ENCODE measurements at places on chromosomes 5 and 9.

DNA sequence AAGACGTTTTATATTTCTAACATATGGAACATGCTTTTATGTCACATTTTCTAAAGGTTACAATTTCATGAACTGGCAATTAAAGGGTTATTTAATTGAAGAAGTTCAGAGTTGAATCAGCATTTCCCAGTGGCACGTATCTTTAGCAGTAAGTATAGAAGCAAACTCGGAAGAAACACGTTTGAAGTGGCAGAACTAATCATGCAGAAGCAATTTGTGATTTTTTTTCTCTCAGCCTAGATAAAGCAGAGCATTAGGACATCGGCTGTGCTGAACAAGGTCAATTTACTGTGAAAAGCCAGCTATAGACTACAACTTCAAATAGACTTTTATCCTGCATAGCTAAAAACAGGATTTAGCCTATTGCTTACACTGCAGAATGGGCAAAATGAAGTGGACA is 104.7 kb downstream of the ISL1 start:
- no peak for DNase-seq

DNA sequence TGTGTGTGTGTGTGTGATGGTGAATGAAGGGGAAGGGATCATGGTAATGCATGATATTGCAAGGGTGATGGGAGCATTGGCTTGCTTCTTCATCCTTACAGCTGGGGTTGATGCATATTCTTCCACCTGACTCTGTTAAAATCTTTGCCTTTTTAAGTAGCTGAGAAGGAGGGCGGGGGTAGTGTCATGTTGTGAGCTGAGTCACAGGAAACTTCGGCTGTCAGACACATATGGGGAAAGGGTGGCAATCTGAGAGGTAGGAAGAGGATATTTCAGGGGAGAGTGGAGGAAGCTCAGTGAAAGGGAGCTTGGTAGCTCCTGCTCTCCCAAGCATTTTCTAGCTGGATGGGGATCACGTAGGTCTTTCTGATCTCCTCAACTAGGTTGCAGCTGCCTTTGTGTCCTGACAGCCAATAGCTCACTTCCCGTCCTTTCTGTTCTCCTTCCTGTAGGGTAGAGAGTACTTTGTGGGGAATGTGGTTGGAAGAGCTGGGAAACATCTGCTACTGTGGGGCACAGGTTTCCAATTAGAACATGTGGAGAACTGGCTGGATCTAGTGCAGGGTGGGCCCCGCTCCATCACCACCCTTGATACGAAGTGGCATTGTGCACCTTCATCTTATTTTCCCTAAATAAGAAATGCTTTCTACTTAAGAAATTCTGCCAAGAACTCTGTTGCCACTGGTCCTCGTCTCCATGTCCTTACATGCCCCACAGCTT is 18.1 kb upstream of the CLK4 start:
- DNase-seq: no peak

DNA sequence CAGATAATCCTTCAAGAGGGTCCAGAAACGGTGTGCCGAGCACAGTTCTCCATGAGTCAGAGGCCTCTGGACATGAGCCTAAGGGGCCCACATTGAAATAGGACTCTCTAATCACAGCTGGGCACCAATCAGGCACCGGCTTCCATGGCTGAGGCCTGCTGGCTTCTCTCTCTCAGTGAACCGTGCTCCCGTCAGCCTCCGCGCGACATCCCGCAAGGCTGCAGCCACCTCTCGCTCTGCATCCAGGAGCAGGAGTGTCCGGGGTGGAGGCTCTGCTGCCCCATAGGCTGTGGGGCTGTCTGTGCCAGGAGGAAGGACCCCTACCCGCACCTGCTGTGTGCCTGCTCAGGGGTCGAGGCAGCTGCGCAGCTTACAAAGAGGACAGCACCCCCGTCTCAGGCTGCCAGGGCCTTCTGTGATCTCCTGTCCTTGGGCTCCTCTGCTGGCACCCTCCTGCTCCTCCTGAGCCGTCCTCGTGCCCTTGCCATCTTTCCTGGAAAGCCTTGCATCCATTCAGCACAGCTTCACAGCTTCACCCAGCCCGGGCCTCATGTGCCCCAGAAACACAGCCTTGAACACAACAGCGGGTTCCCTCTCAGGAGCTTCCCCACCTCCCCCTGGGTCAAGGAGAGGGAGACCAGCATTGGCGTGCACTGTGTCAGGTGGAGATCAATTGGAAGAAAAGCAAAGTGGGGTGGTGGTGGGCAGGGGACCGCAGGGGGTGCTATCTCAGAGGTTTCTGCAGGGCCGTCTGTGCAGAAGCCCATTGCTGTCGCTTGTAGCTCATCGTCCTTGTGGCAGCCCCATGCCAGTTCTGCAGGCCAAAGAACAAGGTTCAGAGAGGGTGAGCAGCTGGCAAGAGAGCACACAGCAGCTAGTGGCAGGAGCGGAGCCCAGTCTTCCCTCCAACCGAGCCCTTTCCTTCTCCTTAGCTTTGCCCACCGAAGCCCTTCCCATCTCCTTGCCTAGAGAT is 22.8 kb upstream of the FCN1 start:
- no peak for DNase-seq

- DNase-seq: no peak
Measured at GRCh38 chr5:180669661-180670060, 20.3 kb upstream of the FLT4 start.

GRCh38 chr9:127963359-127964064 is 17.3 kb downstream of the EEIG1 start:
- no peak for DNase-seq

GRCh38 chr5:68304421-68305052 is 89.0 kb downstream of the PIK3R1 start:
- DNase-seq: no peak

DNA sequence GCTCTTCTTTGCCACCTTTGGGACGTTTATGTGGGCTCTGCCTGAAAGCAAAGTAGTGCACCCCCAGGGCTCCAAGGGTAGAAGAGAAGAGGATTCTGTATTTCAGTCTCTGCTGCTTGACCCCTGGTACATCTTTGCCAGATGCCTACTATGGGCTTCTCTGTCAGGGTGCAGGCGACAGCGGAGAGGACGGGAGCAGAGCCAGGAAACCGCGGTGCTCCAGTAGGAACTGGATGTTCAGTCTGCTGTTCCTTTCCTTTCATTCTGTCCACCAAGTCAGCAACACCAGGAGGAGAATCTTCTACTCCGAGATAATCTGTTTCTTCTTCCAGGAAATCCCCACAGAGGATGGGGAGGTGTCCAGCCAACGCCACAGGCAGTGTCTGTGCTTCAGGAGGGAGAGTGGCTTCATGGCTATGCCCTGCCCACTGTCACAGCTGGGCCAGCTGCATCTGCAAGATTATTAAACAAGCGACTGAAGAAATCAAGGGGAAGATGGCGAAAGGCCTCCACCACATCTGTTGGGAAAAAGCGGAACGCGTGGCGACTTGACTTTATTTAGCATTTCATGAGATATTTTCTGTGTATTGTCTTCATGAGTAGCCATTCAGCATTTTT is 398.3 kb downstream of the IRX1 start:
- DNase-seq: no peak

GRCh38 chr5:181191526-181192336 is 13.3 kb downstream of the TRIM7 start:
- peak; percentile 95 for DNase-seq

DNA sequence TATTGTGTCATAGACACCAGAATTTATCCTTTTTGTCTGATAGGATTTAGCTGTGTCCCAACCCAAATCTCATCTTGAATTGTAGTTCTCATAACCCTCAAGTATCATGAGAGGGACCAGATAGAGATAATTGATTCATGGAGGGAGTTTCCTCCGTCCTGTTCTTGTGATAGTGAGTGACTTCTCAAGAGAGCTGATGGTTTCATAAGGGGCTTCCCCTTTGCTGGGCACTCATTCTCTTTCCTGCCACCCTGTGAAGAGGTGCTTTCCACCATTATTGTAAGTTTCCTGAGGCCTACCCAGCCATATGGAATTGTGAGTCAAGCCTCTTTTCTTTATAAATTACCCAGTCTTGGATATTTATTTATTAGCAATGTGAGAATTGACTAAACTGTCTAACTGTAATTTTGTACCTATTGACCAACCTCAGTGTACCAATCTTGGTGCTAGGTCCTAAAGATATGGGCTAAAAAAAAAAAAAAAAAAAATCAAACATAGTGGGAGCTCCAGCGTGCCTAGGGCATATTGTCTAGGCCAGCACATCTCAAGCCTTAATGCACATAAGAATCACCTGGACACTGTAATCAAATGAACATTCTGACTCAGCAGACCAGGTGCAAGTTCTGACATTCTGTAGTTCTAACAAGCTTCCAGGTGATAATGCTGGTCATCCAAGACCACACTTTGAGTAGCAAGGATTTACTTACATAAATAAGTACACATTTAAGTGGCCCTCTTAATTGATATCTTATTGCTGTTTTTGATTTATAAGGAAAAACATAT is 30.5 kb downstream of the ST8SIA4 start:
- DNase-seq: no peak

- DNase-seq: no peak
Measured at GRCh38 chr9:104871961-104872527, 55.9 kb downstream of the ABCA1 start.

GRCh38 chr9:33690143-33690933 is 105.0 kb upstream of the PRSS3 start:
- DNase-seq: no peak

GRCh38 chr9:37915911-37916470 is 12.1 kb upstream of the SLC25A51 start:
- DNase-seq: no peak

GRCh38 chr5:159951387-159951786 is 35.1 kb downstream of the ADRA1B start:
- DNase-seq: no peak

- DNase-seq: no peak
Measured at GRCh38 chr9:131999692-132000551, 79.7 kb downstream of the MED27 start.

GRCh38 chr5:177064500-177065277 is 22.0 kb upstream of the FGFR4 start:
- DNase-seq: no peak

- no peak for DNase-seq
Measured at GRCh38 chr9:126819482-126819881, 14.6 kb downstream of the ZBTB43 start.

- DNase-seq: peak; percentile 46
Measured at GRCh38 chr5:111072949-111073682, 1.6 kb downstream of the TSLP start.

DNA sequence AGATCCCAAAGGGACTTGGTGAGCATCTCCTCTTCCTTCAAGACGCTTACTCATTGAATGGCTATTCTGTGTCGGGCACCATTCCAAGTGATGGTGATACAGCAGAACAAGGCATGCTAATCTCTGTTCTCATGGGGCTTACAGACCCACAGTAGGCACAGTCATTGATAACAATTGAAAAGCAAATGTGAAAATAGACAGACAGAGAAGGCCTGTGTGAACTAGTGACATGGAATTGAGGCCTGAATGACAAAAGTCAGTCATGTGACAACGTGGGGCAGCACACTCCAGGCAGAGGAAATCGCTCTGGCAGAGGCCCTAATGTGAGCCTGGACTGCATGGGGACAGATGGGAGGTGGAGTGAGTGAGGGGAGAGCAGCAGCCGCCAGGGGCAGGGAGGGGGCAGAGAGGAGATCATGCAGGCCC is 70.7 kb upstream of the CPLX2 start:
- no peak for DNase-seq

GRCh38 chr5:68720884-68721610 is 372.8 kb upstream of the SLC30A5 start:
- no peak for DNase-seq

- no peak for DNase-seq
Measured at GRCh38 chr5:587403-587802, 24.7 kb upstream of the CEP72 start.

DNA sequence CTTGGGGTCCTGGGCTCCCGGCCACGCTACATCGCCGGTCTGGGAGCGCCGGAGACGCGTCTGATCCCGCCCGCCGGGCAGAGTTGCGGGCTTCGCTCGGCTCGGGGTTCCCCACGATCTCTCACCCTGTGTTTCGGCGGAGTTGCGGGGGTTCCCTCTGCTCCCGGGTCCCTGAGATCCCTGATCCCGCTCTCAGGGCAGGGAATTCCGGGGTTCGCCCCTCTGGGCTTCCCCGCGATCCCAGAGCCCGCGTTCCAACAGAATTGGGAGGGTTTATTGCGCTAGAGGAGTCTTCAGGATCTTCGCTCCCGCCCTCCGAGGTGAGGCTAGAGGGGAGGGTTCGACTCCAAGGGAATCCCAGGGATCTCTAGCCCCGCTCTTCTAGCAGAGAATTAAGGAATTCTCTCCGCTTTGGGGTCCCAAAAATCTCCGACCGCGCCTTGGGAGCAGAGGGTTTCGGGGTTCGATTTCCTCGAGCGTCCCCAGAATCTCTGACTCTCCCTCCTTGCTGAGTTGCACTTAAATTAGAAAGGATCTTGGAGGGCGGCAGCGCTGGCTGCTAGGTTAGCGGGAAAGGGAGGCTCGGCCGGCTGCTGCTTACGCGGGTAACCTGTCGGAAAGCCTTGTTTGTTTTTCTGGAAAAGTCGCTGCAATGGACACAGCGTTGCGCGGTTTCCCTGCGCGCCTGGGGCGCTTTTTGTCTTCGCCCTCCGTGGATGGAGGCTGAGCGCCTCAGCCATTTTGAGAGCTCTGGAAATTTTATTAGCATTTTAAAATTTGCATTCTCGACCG is 1.3 kb downstream of the DMRT1 start:
- no peak for DNase-seq

DNA sequence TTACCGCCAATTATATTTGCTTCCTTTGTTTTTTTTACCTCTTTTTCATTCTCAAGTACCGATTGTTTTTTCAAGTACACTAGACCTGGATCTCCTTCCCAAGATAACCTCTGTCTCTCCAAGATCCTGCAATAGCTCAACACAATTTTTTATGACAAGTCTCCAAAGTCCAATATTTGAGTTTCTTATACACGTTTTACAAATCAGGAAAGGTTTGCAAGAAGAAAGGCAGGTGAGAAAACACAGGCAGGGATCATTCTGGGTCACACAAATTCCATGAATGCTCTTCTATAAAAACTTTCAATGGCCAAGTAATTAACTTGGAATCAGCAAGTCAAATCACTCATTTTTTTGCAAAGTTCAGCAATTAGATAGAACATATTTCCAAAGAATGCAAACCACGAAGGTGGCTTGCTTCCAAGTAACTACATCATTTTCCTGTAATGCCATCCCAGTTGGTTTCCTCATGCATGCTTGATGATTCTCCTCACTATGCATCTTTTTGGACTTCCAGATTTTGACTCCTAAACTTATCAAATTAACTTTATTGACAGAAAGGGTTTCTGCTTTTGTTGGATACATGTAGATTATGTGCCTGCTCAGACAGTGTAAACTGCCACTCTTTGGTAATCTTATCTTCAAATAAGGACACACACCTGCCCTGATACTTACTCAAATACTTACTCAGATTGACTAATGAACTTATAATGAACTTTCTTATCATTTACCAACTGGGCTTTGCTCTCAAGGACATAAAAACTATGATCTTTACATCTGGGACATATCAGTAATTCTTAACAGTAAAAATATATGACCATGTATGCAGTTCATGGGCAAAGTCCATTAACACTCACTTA is 24.7 kb upstream of the IFNE start:
- no peak for DNase-seq
